D721Med (cell line): ENCODE measurements at places on chromosomes 2 and 18.

DNA sequence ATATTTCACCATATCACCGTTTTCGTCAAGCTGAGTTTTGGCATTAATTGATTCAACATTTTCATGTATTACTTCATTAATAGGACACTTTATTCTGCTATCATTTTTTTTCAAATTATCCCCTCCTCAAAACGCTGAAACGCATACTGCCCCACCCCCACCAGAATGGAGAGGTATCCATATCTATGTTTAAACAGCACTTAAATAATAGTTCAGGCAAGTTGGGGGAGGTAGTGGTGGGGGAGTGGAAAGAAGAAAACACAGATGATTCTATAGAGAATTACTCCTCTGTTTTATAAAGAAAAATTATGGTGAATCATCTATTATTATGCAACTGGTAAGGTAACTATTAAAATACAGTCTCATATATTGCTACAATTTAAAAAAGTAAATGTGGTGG is 314.4 kb upstream of the ZEB2 start:
- DNase-seq, result no peak

GRCh38 chr2:40150266-40150665 is 301.6 kb downstream of the SLC8A1 start:
- no peak for DNase-seq

- DNase-seq, result no peak
Observed at GRCh38 chr2:974054-974453, 23.4 kb downstream of the SNTG2 start.

DNA sequence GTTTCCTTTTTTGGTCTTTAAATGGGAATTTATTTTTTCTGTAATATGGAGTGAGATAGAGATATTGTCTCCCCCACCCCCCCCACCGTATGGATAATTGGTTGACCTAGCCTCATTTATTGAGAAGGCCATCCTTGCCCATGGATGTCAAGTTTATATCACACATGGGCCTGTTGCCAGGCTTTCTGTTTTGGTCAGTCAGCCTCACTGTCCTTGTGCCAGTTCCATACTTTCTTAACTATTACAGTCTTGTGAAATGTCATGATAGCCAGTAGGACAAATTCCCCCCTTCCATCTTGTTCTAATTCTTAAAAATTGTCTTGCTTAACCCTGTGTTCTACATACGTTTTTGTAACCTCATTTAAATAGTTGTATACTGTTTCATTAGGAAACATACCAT is 12.5 kb downstream of the BABAM2 start:
- no peak for DNase-seq

DNA sequence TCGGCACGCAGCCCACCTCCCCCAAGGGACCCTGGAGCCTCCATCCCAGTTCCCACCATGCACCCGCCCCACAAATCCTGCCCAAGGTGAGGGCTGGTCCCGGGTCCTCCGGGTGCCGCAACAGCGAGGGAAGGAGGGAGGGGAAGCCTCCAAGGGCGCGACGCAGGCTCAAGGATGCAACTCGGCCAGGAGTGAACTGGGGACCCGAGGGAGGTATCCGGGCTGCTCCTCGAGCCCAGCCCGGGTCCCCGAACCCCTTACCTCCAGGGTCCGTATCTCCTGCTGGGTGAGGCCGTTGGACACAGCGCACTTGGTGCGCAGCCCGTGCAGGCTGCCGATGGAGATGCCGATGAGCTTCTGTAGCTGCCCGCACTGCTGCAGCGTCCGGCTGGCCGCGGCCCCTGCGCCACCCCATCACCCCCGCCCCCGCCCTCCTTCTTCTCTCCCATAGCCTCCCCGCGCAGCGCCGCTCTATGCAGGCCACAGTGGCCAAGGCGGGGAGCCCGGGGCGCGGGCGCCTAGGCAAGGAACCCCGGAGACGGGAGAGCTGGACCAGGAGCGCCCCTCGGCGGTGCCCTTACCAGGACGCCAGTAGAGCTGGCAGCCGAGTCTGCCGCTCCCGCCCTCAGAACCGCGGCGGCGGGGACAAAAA is 124.1 kb downstream of the ANKRD30BL start:
- DNase-seq, result no peak

DNA sequence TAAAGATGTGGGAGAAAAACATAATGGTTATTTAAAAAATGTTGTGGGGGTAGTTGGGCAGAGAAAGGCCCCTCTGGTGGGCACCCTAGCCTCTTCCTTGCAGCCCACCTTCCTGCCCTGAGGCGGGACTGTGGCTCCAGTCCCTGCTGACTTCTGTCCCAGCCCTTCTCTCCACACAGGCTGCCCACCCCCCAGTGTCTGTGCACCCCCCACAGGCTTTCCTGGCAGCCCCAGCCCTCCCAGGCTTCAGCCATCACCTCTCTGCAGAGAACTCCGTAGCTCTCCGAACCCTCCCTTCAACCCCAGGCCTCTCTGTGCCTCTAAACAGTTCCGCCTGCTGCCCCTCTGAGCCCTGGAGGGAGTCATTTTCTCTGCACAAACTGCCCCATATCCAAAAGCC is 75.4 kb downstream of the DYSF start:
- DNase-seq, result no peak

DNA sequence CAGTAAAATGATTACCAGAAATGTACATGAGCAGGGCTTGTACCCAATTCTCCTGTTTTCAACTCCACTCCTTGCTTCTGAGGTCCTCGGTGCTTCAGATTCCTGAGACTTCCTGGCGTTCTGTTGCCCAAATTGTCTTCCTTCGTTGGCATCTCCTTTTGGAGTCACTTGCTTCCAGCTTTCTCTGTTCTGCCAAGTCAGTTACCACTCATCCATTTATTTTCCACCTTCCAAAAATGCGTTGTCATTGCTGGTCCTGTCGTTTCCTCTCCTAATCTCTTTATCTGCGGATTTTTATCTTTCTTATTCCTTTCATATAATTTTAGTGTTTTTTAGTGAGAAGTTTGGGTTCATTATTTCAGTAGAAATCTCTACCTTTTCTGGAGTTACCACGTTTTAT is 18.5 kb upstream of the EFR3B start:
- DNase-seq, result no peak

DNA sequence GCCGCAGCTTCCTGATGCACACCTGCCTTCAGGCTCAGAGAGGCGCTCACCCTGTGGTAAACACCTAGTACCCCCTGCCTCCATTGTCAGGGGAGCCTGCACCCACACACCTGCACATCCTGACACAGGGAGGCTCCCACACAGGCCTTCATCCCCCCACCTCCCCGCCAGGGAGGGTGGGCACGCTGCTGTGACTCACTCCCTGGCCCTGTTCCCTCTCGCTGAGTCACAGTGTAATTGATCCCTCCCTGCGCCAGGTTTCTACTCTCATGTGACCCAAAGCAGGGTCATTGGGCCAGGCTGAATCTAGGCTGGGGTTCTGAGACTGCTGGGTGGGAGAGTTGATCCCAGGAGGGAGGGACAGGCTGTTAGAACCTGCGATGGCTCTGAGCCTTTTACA is 8.5 kb upstream of the CELF4 start:
- no peak for DNase-seq

DNA sequence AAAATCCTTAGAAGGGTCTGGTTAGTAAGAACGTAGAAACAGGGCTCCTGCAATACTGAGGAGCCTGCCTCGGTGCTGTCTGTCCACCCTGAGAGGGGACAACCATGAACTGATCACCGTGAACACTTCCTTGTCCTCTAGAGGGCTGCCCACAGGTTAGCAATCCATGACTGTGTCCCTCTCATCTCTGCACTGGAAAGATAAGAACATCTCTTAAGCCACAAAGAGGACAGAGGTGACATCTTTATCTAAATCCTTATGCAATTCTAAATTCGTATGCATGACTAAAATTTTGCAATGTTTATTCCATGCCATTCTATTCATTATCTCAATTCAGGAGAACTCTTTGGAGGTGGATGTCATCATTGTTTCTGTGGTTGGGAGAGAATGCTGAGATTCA is 12.8 kb downstream of the EFR3B start:
- DNase-seq, result no peak

GRCh38 chr2:173359231-173359630 is 4.6 kb downstream of the CDCA7 start:
- DNase-seq, result no peak

DNA sequence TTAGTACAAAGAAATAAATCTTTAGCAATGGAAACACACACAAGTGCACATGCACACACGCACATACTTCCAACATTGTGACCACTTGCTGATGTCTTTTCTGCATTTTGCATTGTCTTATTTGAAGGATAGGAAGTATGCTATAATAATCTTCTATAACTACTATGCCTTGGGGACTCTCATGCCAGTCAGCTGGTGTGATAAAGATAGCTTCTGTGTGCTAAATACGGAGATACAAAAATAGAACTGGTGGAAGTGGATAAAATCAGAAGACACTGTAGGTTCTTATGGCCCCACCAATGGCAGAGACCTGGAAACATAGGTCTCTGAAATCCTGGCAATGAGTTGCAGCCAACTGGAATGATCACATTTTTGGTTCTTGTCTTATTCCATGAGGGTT is 31.5 kb upstream of the RASGRP3 start:
- DNase-seq, result no peak

- DNase-seq, result no peak
Observed at GRCh38 chr2:20456636-20457426, 10.0 kb downstream of the RHOB start.

GRCh38 chr2:479490-480176 is 191.7 kb upstream of the ALKAL2 start:
- DNase-seq, result no peak

DNA sequence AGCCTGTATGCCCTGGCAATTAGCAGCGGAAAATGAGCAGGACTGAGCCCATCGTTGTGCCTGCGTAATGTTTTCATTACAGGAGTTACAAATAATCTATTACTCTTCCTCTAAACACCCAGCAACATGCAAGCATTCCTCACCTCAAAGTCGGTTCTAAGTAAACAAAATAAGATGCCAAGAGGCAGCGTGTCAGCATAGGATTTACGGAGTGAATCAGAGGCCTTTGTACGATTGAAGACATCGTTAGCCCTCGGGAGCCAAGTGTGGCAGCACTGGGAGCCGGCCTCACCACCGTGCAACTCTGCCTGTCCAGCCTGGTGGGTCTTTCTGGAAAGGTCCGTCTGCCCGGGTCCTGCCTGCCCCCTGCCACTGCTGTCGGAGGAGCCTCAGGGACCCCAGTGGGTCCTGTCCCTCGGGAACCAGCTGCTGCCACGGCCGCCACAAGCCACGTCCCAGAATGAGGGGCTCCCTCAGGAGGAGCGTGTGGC is 80.1 kb upstream of the CTDP1 start:
- DNase-seq, result no peak

- no peak for DNase-seq
Observed at GRCh38 chr18:27599202-27599829, 414.2 kb upstream of the CHST9 start.

GRCh38 chr18:79739440-79739778 is 58.3 kb upstream of the KCNG2 start:
- DNase-seq, result no peak
